ENCODE measurements at places on chromosomes 16 and 17. TPM values are rescaled to one million over a fixed set of nuclear protein-coding genes. Genes with fewer than 3 reads are reported as not detected.

Gene GRIN2A
- total RNA-seq: under 0.01 TPM

Gene HID1
- total RNA-seq: 6.2 TPM

Gene KRTAP2-1
- not detected for total RNA-seq

Gene MT1A
- total RNA-seq: 21.9 TPM

Gene RUSF1
- 47.3 TPM for total RNA-seq

Gene CDRT15
- not detected for total RNA-seq

Gene CLDN7
- 3.0 TPM for total RNA-seq

Gene BMERB1
- total RNA-seq: 5.6 TPM

Gene CSH2
- not detected for total RNA-seq

Gene TAC4
- not detected for total RNA-seq

Gene TERB1
- not detected for total RNA-seq

Gene CCL3
- 5.6 TPM for total RNA-seq

Gene GNG13
- not detected for total RNA-seq

Data from liver (tissue), 10 donors.